ENCODE measurements at places on chromosomes 7 and 10. TPM values are rescaled to one million over a fixed set of nuclear protein-coding genes. Genes with fewer than 3 reads are reported as not detected.

- H3K4me3 ChIP-seq = no peak overlapping the region
- no peak for DNase-seq
- no peaks in the 10 kb centered on the region for H3K4me1 ChIP-seq
- no peaks in the 10 kb centered on the region for H3K27me3 ChIP-seq
- H3K36me3 ChIP-seq = peaks cover 7% of the 10 kb centered on the region
These were observed 65.6 kb downstream of the RBM33 start for GRCh38 chr7:155710031-155710430.

DNA sequence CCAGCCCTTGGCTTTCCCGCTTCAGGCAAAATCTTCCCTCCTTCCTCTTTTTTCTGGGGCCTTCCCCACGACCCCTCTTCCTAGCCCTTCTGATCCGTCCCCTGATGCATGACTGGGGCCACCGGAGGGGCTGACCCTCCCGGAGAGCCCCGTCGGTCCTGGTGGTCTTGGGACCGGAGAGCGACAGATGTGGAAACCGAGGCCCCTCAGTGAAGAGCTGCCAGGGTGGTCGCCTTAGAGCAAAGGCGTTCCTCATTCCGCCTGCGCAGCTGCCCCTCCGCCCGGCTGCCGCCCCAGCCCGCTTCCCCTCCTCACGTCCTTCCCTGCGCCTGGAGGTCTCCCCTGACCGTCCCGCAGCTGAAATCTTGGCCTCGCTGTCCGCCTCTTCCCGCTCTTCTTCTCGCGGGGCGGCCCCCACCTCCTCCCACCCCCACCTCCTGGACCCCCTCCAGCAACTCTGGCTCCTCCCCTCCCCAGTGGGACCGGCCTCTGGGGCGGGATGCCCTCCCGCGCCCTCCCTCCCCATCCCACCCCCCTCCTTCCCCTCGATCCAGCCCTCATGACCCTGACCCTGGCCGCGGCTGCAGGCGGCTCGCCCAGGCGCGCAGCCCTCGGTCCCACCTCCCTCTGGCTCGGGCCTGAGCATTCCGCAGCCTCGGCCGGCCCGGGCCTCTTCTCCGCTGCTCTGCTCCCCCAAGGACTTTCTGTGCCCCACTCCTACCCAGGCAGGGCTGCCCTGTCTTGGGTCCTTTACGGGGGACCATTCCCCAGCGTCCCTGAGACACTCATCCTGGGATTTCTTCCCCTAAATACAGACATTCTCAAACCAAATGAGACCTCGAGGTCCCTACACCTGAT, at the start of gene RARRES2:
RARRES2 (minus strand) TSS at position 367 of the 858 bp plus-strand sequence. CDS start 1,020 bp downstream, outside the sequence.
- peak within 1 kb of the TSS; percentile 70 for H3K27ac ChIP-seq

- H3K36me3 ChIP-seq = no peaks in the 10 kb centered on the region
- no peaks in the 10 kb centered on the region for H3K27me3 ChIP-seq
- H3K27ac ChIP-seq = no peak overlapping the region
These were observed 68.8 kb downstream of the RAPGEF5 start for GRCh38 chr7:22288202-22288601.

- DNase-seq = no peak
- H3K36me3 ChIP-seq = no peaks in the 10 kb centered on the region
- H3K4me1 ChIP-seq = no peaks in the 10 kb centered on the region
- no peaks in the 10 kb centered on the region for H3K27me3 ChIP-seq
These were observed 50.8 kb downstream of the PIK3CG start for GRCh38 chr7:106915873-106916272.

- H3K4me1 ChIP-seq = peaks cover 8% of the 10 kb centered on the region
- no peaks in the 10 kb centered on the region for H3K27me3 ChIP-seq
- peaks cover 28% of the 10 kb centered on the region for H3K36me3 ChIP-seq
- no peak overlapping the region for H3K27ac ChIP-seq
- DNase-seq = no peak
These were observed 22.6 kb downstream of the PDIA4 start for GRCh38 chr7:149005427-149006344.

GRCh38 chr10:132408823-132409666, 12.0 kb downstream of the PWWP2B start:
- H3K36me3 ChIP-seq = peaks cover 31% of the 10 kb centered on the region
- H3K27me3 ChIP-seq = no peaks in the 10 kb centered on the region
- peaks cover 69% of the 10 kb centered on the region for H3K4me1 ChIP-seq

- no peaks in the 10 kb centered on the region for H3K27me3 ChIP-seq
- no peak for DNase-seq
- no peaks in the 10 kb centered on the region for H3K4me1 ChIP-seq
These were observed 155.0 kb upstream of the LANCL2 start for GRCh38 chr7:55210176-55210575.

- H3K27me3 ChIP-seq = no peaks in the 10 kb centered on the region
- H3K27ac ChIP-seq = no peak overlapping the region
- no peak for DNase-seq
- H3K36me3 ChIP-seq = no peaks in the 10 kb centered on the region
- H3K4me1 ChIP-seq = no peaks in the 10 kb centered on the region
- no peak overlapping the region for H3K4me3 ChIP-seq
These were observed 45.5 kb upstream of the CALCR start for GRCh38 chr7:93620057-93620456.

- no peak overlapping the region for H3K27ac ChIP-seq
- H3K4me1 ChIP-seq = no peaks in the 10 kb centered on the region
- H3K27me3 ChIP-seq = no peaks in the 10 kb centered on the region
- no peak overlapping the region for H3K4me3 ChIP-seq
These were observed 62.3 kb upstream of the TMEM254 start for GRCh38 chr10:80015911-80016830.

GRCh38 chr7:30549931-30550493, 44.7 kb upstream of the GARS1 start:
- peak overlapping the region; percentile 16 for H3K27ac ChIP-seq
- H3K27me3 ChIP-seq = no peaks in the 10 kb centered on the region
- no peak for DNase-seq
- H3K36me3 ChIP-seq = peaks cover 4% of the 10 kb centered on the region

DNA sequence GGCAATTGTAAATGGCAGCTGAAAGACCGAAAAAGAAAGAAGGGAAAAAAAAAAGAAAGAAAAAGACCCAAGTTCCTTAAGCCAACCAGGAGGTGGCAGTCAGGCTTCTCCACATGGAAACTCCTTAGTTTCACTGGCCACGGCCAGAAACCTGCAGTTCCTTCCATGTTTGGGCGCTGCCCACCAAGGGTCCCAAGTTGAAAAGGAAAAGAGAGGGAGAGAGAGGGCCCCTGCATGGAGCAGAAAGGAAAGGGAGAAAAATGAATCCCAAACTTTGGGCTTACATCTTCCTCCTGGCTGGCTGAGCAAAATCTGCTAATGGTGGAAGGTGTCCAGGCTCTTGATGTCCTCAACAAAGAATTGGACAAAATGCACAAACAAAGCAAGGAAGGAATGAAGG, 31.8 kb upstream of the ABCA13 start:
- no peak overlapping the region for H3K27ac ChIP-seq
- no peaks in the 10 kb centered on the region for H3K36me3 ChIP-seq

HOXA11 gene
- not detected for total RNA-seq

AGBL3 gene
- total RNA-seq = 0.35 TPM

UCMA gene
- total RNA-seq = not detected

Measured in esophagus squamous epithelium (tissue), 5 donors.